ELR (cell line): ENCODE measurements at places on chromosomes 4 and X.

DNA sequence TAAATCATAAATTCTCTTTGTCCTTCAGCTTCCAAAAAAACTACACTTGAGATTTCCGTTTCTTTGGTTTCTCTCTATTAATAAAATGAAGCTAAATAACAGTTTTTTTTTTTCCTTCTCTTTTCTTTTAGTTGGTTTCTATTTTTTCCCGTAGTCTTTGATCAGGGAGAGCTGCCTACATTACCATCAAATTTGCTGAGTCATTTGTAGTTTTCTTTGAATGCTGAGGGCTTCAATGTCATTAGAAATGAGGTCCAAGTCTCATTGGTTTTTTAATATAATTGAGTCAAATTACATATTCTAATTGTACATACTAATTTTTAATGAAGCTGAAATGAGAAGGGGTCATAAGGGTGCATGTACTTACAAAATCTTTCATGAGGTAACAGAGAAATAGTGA, 550.2 kb downstream of the GBA3 start:
- DNase-seq, result no peak

DNA sequence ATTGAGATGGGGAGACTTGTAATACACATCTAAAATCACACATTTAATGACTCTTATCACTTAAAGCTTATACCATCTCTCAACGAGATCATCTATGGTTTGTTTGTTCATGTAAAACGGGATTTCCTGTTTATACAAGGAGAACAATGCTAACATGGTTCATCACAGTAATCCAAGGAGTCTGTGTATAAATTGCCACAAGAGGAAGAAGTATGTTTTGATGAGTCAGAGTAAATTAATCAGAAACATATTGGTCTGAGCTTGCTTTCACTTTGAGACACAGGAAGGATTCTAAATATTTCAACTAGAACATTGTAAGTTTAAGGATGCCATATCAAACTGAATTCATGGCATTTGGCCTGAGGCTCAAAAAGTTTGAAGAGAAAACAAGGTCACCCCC, 594.1 kb downstream of the GLUD2 start:
- peak; percentile 54 for DNase-seq

DNA sequence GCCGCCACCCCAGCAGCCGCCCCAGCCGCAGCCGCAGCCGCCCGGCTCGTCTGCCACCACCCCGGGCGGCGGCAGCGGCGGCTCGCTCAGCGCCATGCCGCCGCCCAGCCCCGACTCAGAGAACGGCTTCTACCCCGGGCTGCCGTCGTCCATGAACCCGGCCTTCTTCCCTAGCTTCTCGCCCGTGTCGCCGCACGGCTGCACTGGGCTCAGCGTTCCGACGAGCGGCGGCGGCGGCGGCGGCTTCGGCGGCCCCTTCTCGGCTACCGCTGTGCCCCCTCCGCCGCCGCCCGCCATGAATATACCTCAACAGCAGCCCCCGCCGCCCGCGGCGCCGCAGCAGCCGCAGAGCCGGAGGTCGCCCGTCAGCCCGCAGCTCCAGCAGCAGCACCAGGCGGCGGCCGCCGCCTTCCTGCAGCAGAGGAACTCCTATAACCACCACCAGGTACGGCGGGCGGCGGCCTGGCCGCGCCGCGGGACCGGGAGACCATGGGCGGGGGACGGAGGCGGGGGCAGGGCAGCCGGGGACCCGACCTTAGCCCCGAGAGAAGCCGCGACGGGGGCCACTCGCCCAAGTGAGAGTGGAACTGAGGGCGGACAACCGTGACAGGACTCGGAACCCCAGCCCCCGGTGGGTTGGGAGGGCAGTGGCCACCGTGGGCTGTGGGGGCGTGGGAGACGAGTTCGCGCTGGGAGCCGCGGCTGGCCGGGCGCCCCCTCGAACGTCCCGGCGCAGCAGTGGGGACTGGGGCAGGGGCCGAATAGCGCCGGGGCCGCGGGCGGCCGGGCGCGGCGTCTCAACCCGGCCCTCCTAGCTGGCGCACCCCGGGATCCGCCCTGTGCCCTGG, 1.8 kb downstream of the CPEB2 start:
- DNase-seq, result peak; percentile 37

DNA sequence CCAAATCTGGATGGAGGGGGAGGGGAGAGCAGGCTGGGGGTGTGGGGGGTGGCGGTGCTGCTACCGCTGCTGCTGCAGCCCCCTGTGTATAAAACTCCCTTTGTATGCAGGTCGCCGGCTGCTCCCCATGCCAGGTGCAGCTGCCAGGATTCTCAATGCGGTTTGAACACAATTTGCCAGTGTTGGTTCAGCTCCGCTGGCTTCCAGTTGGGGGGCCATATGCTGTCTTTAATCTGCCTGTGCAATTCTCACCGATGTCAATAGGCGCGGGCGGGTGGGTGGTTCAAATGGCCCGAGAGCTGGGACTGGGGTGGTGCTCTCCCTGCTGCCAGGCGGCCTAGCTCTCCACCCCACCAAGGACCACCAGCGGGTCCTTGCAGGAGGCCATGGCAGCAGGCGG, 257.6 kb downstream of the BCOR start:
- DNase-seq, result no peak

DNA sequence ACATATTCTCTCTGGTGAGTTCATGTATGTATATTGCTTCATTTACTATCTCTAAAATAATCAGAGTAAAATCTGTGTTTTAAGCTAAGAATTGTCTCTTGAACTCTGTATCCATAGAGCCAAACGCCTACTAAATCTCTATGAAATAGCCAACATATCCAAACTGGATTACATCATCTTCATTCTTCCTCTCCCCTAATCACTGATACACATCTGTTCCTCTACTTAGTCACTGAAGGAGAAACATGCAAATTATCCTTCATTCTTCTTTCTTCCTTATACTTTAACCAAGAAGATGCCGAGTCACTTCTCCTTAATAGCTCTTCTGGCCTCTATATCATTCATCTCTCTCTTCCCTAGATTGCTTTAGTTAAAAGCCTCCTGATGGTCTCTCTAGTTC, 630.4 kb upstream of the FTHL17 start:
- DNase-seq, result no peak
